ENCODE measurements at places on chromosomes 1 and 21.

DNA sequence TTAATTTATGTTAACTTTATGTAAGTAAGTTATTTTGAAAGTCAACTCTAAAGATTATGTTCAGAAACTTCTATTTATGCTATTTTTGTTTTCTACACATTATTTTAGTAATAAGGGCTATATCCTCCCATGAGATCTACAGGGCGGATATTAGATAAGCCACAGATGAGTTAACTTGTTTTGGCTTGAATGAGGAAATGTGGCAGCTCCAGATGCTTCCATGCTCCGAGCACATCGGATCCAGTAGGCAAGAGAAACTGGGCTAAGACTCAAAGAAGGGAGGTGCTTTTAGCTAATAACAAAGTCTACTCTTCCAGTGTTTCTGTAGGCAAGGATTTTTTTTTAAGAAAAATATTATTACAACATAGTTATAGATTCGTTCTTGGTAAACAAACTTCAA lies 20.0 kb upstream of the LAMC1 start:
- H3K4me1 ChIP-seq: no peaks in the 10 kb centered on the region
- no peak overlapping the region for H3K27ac ChIP-seq
- H3K36me3 ChIP-seq: no peaks in the 10 kb centered on the region
- H3K4me3 ChIP-seq: no peak overlapping the region
- H3K27me3 ChIP-seq: peaks cover 22% of the 10 kb centered on the region

DNA sequence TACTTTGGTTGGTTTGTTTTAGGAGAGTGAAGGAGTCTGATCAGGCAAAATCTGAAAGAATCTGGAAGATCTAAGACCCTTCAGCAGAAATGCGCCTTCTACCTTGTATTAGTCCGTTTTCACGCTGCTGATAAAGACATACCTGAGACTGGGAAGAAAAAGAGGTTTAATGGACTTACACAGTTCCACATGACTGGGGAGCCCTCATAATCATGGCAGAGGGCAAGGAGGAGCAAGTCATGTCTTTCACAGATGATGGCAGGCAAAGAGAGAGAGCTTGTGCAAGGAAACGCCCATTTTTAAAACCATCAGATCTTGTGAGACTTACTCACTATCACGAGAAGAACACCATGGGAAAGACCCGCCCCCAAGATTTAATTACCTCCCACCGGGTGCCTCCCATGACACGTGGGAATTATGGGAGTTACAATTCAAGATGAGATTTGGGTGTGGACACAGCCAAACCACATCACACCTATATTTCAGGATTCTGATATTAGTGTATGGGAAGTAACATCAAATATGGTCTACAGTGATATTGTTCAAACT lies 99.3 kb downstream of the GLUL start:
- H3K27ac ChIP-seq: no peak overlapping the region
- no peak for DNase-seq
- H3K27me3 ChIP-seq: no peaks in the 10 kb centered on the region
- no peaks in the 10 kb centered on the region for H3K36me3 ChIP-seq
- peaks cover 14% of the 10 kb centered on the region for H3K4me1 ChIP-seq
- no peak overlapping the region for H3K4me3 ChIP-seq

DNA sequence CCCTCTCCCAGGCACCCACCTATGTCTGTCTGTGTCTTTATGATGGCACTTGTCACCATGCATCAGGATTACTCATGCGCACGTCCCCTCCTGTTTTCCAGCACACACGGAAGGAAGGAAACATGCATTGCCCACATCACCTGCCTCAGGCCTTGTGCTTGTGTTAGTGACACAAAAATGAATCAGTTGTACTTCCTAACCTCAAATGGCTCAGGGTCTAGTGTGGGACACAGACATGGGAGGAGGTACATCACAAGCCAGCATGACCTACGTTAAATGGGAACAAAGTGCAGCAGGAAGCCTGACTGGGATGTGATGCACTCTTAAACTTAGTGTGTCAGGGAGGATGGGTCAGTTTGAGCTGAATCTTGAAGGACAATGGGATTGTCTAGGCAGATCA lies 126.7 kb downstream of the TRABD2B start:
- H3K4me3 ChIP-seq: no peak overlapping the region
- H3K27ac ChIP-seq: no peak overlapping the region
- H3K27me3 ChIP-seq: peaks cover 8% of the 10 kb centered on the region
- H3K36me3 ChIP-seq: no peaks in the 10 kb centered on the region
- DNase-seq: no peak

- H3K36me3 ChIP-seq: no peaks in the 10 kb centered on the region
- no peak for DNase-seq
- H3K27ac ChIP-seq: no peak overlapping the region
- H3K27me3 ChIP-seq: peaks cover 7% of the 10 kb centered on the region
- H3K4me3 ChIP-seq: no peak overlapping the region
- peaks cover 4% of the 10 kb centered on the region for H3K4me1 ChIP-seq
Observed at GRCh38 chr1:33137800-33138199, 44.0 kb downstream of the TRIM62 start.

- no peaks in the 10 kb centered on the region for H3K36me3 ChIP-seq
- peaks cover 30% of the 10 kb centered on the region for H3K27me3 ChIP-seq
- H3K27ac ChIP-seq: no peak overlapping the region
- peak; percentile 79 for DNase-seq
- peaks cover 7% of the 10 kb centered on the region for H3K4me1 ChIP-seq
- no peak overlapping the region for H3K4me3 ChIP-seq
Observed at GRCh38 chr21:41068967-41069642, 98.9 kb upstream of the BACE2 start.

DNA sequence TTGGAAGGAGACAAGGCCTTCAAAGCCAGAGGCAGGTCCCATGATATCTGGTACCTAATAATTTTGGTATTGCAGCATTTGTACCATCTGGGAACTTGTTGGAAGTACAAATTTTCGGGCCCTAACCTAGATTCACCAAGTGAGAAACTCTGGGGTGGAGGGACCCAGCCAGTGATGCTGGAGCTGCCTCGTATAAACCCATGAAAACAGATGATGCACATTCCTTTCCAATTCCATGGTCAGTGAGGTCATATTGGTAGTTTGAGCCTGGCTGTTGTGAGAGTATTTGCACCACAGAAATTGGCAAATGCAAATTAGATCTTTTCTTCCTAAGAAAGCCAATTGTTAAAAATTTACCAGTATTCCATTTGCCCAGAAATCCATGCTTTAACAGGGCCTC lies 269.6 kb upstream of the PLXNA2 start:
- H3K27ac ChIP-seq: no peak overlapping the region
- H3K4me3 ChIP-seq: no peak overlapping the region
- H3K36me3 ChIP-seq: no peaks in the 10 kb centered on the region
- DNase-seq: no peak

GRCh38 chr1:17663646-17664045 lies 91.5 kb upstream of the ACTL8 start:
- no peak overlapping the region for H3K4me3 ChIP-seq
- H3K27me3 ChIP-seq: no peaks in the 10 kb centered on the region
- H3K27ac ChIP-seq: no peak overlapping the region
- no peaks in the 10 kb centered on the region for H3K36me3 ChIP-seq

DNA sequence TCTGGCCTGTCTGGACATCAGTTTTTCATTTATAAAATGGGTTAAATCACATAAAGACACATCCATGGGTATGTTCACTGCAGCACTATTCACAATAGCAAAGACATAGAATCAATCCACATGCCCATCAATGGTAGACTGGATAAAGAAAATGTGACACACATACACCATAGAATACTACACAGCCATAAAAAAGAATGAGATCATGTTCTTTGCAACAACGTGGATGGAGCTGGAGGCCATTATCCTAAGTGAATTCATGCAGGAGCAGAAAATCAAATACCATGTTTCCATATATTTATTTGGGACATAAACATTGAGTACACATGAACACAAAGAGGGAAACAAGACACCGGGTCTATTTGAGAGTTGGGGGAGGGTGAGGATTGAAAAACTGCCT lies 28.1 kb downstream of the ZBTB8OS start:
- H3K4me3 ChIP-seq: no peak overlapping the region
- peaks cover 24% of the 10 kb centered on the region for H3K4me1 ChIP-seq
- H3K27ac ChIP-seq: no peak overlapping the region
- H3K27me3 ChIP-seq: no peaks in the 10 kb centered on the region
- peaks cover 9% of the 10 kb centered on the region for H3K36me3 ChIP-seq

DNA sequence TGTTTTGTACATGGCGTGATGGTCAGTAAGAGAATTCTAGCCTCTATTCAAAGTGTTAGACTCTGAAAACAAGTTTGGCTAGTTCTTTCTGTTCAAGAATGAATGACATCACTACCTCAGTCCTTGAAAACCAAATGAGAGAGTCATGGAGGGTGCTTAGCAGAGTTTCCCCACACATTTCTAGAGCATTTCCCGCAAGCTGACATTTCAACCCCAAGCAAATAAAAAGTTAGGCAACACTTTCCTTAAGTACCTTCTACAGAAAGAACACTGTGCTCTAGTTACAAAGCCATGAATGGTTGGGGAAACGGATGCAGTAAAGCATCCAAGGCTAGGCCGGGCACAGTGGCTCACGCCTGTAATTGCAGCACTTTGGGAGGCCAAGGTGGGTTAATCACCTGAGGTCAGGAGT lies 47.9 kb upstream of the SLC44A3 start:
- H3K36me3 ChIP-seq: no peaks in the 10 kb centered on the region
- H3K27me3 ChIP-seq: peaks cover 8% of the 10 kb centered on the region
- no peak for DNase-seq
- H3K4me1 ChIP-seq: no peaks in the 10 kb centered on the region

GRCh38 chr21:36427502-36427901 lies 42.3 kb downstream of the CHAF1B start:
- no peak overlapping the region for H3K4me3 ChIP-seq
- no peak for DNase-seq
- H3K27me3 ChIP-seq: peaks cover 4% of the 10 kb centered on the region
- no peak overlapping the region for H3K27ac ChIP-seq

- peak; percentile 85 for DNase-seq
- H3K4me3 ChIP-seq: peak overlapping the region; percentile 57
- H3K27me3 ChIP-seq: peaks cover 42% of the 10 kb centered on the region
Observed at GRCh38 chr1:223133824-223134435, 9.1 kb downstream of the TLR5 start.

DNA sequence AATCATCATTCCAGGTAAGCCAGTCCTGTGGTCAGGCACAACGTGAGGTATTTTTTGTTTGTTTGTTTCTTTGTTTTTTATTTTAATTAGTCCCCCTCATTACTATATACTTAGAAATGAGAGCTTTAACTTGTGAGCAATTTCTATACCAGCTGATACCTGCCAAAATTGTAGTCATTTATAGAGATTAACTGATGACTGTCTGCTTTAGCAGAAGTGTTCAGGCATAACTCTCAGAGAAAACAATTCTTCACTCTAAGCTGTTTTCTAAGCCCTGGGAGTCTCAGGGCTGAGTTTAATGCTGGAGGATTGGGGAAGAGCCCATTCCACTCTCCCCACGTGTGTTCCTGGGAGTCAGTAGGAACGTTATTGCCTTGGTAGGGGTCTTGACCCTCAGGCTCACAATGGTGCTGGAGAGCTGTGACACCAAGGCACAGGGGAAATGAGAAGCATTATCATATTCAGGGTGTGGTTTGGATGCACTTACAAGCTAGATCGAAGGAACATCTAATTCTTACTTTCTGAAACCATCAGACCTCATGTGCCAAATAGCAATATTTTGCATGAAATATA lies 168.2 kb downstream of the CLIC6 start:
- no peak overlapping the region for H3K4me3 ChIP-seq
- no peaks in the 10 kb centered on the region for H3K27me3 ChIP-seq
- H3K27ac ChIP-seq: no peak overlapping the region
- no peak for DNase-seq
